ENCODE measurements at places on chromosomes 13 and 19.

GRCh38 chr13:48448959-48449614, 36.2 kb upstream of the LPAR6 start:
- DNase-seq = no peak

DNA sequence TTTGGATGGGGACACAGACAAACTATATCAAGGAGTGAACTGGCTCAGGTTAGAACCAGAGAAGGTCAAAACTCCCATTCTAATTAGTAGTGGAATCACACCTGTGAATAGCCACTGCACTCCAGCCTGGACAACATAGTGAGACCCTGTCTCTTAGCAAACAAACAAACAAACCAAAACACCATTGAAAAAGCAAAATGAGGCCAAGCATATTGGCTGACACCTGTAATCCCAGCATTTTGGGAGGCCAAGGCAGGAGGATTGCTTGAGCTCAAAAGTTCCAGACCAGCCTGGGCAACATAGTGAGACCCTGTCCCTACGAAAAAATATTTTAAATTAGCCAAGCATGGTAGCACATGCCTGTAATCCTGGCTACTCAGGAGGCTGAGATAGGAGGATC, 39.1 kb upstream of the UBAC2 start:
- DNase-seq = no peak

- no peak for DNase-seq
Measured at GRCh38 chr13:27383104-27383921, 41.1 kb upstream of the GTF3A start.

DNA sequence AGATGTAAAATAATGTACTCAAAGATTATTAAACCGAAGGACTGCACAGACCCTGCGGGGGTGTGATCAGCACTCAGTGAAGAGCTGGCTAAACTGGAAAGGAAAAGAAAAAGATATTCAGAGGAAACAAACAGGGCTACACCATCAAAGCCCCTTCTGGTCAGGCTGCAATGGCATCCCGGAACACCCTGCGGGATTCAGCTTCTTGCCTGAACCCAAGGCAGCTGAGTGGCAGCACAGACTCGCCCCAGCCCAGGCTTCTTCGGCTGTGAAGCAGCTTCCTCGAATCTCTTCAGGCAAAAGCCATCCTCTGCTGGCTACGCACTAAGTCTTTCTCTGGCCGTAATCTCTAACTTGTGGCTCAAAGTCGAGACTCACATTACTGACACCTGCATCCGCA, 220.9 kb downstream of the TEX29 start:
- DNase-seq = no peak

- DNase-seq = no peak
Measured at GRCh38 chr19:46487802-46488445, 7.7 kb downstream of the PNMA8B start.

- DNase-seq = no peak
Measured at GRCh38 chr13:32255724-32256109, 59.4 kb downstream of the ZAR1L start.

DNA sequence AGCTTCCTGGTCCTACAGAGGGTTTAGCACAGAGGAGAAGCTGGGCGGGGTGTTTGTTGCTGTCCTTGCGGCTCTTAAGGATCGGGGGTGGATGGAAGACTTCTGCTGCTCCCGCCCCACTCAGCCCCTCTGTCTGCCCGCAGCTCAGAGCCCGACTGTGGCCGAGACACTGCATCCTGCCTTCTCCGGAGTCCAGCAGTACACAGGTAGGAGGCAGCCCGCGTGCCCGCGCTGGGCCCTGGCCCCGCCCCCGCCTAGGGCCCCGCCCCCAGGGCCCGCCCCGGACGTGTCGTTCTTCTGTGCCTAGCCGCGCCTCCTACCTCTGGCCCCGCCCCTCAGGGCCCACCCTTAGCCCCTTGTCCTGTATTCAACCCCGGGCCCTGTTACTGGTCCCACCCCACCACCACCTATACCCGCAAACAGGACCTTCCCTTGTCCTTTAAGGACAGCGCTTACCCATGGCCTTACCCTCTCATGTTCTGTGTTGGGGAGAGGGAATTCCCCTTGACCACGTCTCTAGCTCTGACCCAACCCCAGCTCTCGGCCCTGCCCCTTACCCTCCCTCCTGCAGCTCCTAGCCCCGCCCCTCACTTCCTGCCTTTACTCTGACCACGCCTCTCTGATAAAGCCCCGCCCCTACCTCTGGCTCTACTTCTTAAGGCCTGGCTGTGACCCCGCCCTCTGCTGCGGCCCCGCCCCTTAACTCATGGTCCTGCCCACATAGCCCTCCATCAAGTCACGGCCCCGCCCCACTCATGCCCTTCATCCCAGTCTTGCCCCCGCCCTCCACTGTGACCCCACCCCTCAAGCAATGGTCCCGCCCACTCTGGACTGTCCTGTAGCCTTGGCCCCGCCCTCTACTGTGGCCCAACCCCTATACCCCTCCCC, 60.5 kb downstream of the CELF5 start:
- DNase-seq = no peak

All from AG04449 (cell line).